DMS153 (cell line): ENCODE measurements at places on chromosomes 5 and 9.

DNA sequence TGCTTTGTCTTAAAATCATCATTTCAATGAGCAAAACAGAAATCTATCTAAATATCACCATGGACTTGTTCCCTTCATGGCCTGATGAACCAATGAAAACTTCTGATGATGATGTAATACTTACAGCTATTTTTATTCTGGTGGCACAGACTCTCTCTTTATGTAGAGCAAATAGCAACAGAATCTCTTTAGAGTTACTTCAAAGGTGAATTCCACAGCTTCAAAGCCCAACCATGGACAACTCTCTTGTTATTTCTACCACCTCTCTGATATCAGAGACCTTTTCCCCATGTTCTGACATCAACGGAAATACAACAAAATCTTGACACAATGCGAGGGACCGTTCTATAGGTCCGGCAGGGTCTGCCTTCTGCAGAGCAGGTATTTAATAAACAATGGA is 70.1 kb downstream of the RETREG1 start:
- DNase-seq: no peak

DNA sequence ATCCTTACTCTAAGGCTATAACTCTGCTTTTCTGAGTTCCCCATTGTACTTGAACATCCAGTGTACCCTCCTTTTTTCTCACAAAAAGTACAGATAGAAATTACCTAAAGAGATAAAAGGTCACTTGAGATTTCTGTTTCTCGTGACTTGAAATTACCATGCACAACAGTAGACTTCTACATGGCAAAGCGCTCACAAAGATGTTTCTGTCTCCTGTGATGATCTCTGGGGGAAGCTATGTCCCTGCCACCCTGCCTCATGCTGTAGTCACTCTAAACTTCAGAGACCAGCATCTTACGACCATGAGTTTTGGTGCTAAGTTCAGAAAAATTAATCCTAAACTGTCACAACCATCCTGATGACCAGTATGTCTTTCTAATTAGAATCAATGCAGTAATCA is 36.2 kb downstream of the NFIB start:
- no peak for DNase-seq

DNA sequence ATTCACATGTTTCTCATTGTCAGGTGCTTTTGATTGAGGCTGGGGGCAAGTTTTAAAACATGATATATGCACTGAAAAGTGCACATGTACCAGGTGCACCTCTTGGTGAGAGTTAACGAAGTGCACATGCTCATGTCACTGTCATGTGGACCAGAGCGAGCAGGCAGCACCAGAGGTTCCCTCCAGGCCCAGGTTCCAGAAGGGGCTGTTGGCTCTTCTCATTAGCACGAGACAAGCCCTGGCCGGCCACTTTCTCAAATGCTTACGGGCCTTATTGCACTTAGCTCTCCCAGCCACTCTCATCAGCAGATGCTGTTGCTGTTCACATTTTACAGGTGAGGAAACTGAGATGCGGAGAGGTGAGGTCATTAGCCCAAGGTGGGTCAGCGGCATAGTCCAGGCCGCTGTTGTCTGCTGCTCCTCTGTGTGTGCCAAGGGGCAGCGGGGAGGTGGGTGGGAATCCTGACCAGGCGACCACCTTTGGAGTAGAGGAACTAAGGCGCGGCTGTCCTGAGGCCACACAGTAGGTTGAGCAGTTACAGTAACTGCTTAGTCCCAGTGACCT is 27.4 kb downstream of the TENT4A start:
- no peak for DNase-seq

- no peak for DNase-seq
These were observed 141.3 kb upstream of the ZNF618 start for GRCh38 chr9:113734826-113735225.

DNA sequence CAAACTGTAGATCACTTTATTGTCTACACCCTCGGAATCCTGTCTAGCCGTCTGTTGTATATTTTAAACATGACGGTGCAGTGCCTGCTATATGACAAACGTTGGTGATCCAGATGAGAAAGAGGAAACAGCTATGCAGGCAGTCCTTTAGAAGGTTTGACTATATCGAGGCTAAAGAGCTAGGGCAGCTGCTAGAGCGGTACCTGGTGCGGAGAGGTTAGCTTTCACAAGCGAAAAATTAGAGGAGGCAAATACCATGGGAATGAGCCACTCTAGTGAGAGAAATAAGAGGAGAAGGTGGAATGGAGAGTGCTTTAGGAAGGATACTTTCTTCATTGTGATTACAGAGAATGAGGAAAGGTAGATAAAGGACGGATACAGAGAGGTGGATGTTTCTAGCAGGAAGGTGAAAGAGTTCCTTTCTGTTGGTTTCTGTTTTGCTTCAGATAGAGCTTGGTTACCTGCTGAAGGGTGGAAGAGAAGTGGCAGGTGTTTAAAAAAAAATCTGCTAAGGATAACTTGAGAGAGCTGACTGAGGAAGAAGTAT is 959 bp upstream of the FBXL17 start:
- no peak for DNase-seq

DNA sequence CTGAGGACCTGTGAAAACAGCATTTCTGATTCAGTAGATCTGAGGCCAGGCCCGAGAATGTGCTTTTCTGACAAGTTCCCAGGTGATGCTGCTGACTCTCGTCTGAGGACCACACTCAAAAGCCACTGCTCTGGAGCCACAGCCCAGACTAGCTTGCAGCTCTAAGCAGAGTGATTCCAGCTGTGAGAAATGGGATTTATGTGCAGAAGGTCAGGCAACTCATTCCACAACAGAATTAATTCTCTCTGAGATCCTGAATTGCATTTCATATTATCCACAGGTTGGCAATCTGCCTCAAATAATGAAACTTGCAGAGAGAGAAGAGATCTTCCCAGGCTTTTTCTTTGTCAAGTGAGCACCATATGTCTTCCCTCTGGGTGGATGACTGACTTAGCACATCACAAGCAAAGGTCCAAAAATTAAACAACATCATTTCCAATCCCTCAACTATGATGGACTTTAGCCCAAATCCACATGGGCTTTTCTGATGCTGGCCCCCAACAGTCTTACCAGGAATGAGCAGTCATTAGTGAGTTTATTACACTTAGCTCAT is 140.2 kb downstream of the ALDH1A1 start:
- DNase-seq: no peak

GRCh38 chr5:73587923-73588322 is 22.4 kb downstream of the UTP15 start:
- DNase-seq: no peak

GRCh38 chr9:19922476-19923118 is 133.8 kb upstream of the SLC24A2 start:
- DNase-seq: peak; percentile 72

DNA sequence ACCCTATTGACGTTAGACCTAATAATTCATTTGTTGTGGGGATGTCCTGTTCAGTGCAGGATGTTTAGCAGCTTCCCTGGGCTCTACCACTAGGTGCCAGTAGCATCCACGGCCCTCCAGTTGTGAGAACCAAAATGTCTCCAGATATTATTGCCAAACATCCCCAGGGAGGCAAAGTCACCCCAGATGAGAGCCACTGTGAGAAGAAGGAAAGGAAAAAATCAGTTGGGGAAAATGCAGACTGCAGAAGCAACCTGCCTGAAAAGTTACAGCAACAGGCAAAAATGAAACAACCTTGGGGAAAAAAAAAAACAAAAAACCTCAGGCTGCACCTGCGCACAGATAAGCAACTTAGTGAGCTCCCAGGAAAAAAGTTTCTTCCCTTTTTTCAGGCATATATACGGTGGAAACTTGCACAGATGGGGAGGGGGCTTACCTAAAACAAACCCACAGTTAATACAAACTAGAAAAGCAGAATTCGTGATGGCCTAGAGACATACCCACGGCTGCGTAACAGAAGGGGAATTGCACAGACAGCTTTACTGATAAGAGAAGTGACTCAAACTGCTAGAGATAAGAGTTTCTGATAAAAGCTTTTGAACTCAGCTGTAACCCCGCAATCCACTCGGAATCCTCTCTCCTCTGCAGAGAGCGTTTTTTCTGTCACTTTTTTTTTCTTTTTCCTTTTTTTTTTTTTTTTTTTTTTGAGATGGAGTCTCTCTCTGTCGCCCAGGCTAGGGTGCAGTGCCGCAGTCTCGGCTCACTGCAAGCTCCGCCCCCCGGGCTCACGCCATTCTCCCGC is 29.8 kb upstream of the FBP1 start:
- DNase-seq: peak; percentile 54

GRCh38 chr5:157597277-157597676 is 21.7 kb upstream of the ADAM19 start:
- DNase-seq: no peak

DNA sequence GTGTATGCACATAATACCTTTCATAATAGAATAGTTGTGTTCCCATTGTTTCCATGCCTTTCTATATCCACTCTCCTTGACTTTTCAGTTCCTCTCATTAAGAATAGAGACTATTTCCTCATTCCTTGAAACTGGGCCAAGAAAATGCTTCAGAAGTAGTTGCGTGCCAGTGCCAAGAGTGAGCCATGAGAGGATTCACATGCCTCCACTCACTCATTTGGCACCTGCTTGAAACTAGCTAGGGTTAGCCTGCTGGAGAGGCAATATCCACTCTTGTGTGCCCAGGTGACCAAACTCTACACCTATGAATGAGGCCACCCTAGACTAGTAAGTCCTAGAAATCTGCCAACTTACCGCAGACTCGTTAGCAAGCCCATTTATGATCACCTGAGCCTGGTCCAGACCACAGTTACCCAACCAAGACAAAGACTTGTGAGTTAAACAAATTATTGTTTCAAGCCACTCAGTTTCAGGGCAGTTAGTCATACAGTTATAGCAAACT is 276.3 kb downstream of the EPB41L4A start:
- no peak for DNase-seq

- DNase-seq: no peak
These were observed 39.2 kb downstream of the IRF1 start for GRCh38 chr5:132451387-132451786.
